Activated CD4-positive, alpha-beta T cell treated with anti-CD3 and anti-CD28 coated beads, Interleukin-2, amount 10 ng/mL, durations not matched to agents 24 days and 14 days (primary cell): ENCODE measurements at places on chromosomes 11 and 22. TPM values are rescaled to one million over a fixed set of nuclear protein-coding genes. Genes with fewer than 3 reads are reported as not detected.

DNA sequence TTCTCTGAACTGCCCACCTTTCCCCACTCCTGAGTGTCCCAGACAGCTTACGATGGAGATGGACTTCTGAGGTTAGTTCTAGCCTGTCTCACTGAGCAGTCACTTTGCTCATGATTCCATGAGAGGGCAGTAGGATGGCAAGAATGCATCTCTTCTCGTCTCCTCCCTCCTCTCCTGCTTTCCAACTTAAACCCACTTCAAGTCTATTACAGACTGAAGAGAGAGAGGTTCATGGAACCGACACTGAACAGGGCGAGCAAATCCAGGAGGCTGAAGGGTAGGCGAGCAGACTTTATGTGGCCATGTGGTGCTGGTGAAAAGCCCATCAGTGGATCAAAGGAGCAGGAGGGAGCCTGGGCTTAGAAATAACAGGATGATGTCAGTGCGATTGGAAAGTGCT is 38.6 kb downstream of the CEP164 start:
- DNase-seq: no peak

DNA sequence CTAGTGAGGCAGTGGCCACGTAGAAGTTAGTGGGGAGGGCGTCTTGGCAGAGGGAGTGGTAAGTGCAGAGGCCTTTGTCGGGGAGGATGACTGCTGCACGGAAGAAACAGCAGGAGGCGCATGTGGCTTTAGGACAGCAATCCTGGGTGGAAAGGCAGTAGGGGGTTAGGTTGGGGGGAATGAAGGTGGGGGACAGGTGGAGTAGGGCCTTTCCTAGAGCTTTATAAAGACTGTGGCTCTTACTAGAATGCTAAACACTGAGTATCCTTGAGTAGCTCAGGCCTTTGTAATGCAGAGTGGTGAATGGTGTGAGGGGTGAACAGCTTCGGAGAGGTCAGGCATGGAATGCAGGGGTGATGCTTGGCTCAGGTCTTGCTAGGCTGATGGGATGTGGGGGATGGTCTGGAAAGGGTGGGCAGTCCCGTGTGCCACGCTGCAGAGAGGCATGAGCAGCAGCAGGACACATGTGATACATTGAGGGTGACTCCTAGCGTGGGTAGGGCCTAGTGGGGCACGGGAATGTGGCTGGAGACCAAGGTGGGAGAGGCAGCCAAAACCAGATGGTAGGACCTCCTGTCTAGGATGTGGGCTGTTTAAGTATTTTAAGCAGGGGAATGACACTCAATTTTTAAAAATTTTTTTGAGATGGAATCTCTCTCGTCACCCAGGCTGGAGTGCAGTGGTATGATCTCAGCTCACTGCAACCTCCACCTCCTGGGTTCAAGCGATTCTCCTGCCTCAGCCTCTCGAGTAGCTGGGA is 19.2 kb downstream of the AP2A2 start:
- no peak for DNase-seq

The LARGE2 gene
- total RNA-seq: not detected in 2 replicates

DNA sequence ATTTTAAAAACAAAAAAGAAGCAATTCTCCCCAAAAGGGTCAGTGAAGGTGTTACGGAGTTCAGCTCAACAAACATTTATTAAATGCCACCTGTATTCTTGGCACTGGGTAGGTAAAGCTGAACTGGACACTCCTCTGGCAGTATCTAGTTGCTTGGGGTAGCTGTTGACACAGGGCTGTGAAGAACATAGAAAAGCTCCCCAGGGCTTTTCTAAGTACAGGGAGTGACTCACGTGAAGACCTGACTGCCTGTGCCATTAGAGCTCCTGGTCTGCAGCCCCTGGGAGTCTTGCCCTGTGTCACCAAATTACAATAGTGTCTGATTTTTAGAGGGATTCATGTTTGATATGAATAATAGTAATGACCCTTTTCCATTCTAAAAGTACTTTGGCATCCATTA is 43.6 kb downstream of the COA4 start:
- no peak for DNase-seq

The ACAD8 gene
- total RNA-seq: 26.0 and 26.7 TPM in 2 replicates

The CELF1 gene
- 154 and 159 TPM in 2 replicates for total RNA-seq

GRCh38 chr11:36030731-36031281 is 86.9 kb downstream of the LDLRAD3 start:
- DNase-seq: no peak

The C22orf23 gene
- total RNA-seq: 0.37 TPM in 1 of 2 replicates, not detected in the other

- DNase-seq: no peak
Measured at GRCh38 chr22:49866134-49866533, 12.5 kb downstream of the ZBED4 start.

The P4HA3 gene
- not detected in 2 replicates for total RNA-seq

DNA sequence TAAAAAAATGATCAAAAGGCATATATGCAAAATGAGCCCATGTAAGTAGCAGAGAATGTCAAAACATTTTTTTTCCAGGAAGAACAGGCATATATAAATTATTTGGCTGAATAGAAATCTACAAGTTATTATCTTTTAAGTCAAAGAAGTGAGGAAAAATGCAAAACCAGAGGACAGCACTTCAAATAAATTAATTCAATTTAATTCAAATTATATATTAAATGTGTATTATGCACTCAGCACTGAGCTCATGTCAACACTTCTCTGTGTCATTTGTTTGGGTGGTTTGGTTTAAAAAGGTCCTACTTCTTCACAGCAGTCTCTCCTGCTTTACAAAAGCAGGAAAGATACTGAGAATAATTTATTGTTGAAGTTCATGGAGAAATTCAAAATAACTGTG is 41.9 kb upstream of the PDGFD start:
- DNase-seq: no peak

- no peak for DNase-seq
Measured at GRCh38 chr11:91435694-91436395, 788.8 kb upstream of the FAT3 start.

The CYB561A3 gene
- total RNA-seq: 34.9 and 35.1 TPM in 2 replicates

The CABP7 gene
- total RNA-seq: not detected in 2 replicates

DNA sequence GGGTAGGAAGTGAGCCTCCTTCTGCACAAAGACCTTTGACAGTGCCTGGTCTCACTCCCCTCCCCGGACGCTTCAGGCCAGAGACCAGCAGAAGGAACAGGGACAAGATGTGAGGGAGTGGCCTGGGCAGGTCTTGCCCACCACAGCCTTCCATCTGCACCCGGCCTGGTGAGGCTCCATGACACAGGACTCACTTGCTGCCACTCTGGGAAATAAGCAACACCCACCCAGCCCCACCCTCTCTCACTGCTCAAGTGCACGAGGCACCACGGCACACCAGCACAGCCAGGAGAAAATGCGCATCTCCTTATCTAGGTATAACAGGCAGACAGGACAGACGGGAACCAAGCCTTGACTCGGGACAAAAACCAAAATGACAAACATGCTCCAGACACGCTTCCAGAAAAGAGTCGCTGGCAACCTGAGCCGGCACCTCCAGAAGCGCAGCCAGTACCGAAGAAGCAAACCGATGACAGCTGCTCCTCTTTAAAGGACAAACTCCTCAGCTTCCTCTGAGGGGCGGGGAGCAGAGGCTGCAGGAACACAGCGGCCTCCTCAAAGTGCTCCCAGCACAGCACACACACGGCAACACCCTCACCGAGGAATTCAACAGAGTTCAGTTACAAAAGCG is 41.7 kb downstream of the BRD1 start:
- DNase-seq: no peak

GRCh38 chr11:117997823-117998579 is 11.8 kb downstream of the IL10RA start:
- DNase-seq: peak; percentile 63

The DUSP8 gene
- total RNA-seq: 0.86 and 1.6 TPM in 2 replicates

GRCh38 chr11:126754591-126755426 is 245.8 kb downstream of the KIRREL3 start:
- no peak for DNase-seq

DNA sequence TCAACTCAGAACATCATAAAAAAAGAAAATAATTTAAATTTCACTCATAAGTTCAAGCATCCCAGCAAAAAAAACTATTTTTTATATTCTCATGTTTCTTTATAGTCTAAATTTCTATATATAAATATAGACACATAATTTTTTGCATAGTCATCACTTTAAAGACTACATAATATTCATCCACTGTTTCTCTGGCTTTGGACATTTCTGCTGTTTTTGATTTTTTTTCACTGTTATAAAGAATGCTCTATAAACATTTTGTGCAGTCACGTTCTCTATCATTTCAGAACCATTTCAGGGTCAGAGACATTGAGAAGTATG is 59.7 kb upstream of the CLPB start:
- DNase-seq: no peak

The CDON gene
- 1.9 TPM in 2 replicates for total RNA-seq

The PGA5 gene
- not detected in 2 replicates for total RNA-seq

The NTM gene
- total RNA-seq: not detected in 2 replicates

DNA sequence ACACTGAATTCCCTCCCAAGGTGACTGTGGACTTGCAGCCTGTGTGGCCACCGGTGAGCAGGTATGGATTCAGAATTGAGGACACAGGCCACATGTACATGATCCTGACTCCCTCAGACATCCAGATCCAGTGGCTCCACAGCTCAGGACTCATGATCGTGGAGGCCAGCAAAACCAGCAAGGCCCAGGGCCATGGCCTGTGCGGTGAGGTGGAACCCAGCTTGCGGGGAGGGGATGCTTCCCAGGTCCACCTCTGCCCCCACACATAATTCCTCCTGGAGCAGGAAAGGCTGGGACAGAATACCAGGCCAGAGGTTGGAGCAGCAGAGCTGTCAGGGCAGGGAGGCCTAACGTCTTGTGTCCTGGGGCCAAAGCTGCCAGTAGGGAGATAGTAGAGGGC is 82.1 kb downstream of the OTOG start:
- DNase-seq: no peak

DNA sequence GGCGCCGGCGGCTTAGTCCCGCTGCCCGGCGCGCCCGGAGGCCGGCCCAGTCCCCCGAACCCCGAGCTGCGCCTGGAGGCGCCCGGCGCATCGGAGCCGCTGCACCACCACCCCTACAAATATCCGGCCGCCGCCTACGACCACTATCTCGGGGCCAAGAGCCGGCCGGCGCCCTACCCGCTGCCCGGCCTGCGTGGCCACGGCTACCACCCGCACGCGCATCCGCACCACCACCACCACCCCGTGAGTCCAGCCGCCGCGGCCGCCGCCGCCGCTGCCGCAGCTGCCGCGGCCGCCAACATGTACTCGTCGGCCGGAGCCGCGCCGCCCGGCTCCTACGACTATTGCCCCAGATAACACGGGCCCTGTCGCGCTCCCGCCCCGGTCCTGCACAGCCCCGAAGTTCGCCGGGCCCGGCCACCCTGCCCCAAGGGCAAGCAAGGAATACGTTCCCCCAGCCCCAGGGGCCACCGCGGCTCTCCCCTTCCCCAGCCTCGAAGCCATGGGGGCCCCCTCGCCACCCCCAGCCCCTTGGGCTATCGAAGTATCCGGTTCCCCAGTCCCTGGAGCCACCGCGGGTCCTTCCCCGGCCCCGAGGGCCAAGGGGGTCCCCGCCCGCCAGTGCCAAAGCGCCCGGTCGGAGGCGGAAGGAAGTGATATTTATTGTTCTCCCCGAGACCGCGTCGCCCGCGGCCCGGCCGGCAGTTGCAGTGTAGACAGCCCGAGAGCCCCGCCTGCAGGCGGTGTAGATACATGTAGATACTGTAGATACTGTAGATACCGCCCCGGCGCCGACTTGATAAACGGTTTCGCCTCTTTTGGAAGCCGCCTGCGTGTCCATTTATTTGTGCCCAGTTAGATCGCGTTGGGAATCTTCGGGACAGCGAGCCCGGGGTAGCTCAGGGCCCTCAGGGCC is 6.2 kb downstream of the TBX1 start:
- peak; percentile 85 for DNase-seq

DNA sequence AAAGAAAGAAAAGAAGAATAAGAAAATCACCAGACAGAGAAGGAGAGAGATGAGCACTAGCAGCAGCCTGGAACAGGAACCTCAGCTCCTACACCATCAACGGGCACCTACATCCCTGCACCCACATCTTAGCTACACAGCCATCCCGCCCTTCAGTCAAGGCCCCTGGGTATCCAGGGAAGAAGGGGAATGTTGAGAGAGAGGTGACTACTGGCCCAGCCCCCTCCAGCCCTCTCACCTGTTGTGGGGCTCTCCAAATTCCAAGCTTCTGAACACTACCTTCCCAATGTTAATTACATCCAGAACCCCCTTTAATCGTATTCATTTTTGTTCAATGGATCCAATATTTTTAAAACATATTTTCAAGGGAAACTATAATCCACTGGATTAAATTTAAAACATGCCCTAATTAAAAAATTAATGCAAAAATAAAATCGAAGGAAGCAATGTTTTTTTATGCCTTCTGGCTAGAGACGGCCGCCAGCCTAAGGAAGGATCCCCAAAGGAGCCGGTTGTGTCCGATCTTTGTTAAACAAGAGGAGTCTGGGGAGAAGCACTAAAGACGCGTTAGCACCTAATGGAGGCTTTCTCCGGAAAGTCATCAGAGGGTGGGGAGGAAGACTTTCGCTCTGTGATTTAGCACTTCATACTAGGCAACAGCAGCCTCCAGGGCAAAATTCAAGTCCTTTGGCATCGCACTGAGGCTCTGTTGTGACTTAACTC is 9.5 kb downstream of the TPST2 start:
- DNase-seq: no peak

DNA sequence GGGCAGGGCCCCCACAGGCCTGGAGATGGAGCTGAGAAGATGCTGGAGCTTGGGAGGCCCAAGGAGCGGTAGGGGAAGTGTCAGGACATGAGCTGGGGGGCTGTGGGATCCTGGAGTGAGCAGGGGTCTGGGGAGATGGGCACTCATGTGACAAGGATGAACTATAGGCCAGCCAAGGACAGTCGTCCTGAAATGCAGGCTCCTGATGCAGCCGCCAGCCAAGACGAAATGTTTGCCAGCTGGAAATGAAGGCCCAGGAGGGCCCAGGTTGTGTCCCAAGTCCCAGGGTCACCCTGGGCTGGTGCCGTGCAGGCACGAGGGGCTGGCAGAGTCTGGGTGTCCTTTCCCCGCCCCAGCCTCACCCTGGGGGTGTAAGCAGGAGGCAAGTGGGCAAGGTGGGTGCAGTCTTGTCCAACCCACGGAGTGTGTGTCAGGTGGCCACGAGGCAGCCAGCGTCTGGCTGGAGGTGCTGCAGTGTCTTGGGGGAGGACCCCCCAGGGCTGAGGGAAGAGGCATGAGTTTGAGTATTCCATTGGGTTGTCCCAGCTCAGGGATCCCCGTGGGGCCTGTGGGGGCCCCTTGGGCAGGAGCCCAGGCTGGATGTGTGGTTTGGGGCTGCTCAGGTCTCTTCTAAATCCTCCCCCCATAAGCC is 21.4 kb downstream of the MRGPRG start:
- DNase-seq: no peak

The POU2AF2 gene
- total RNA-seq: 0.44 TPM in 1 of 2 replicates, not detected in the other

DNA sequence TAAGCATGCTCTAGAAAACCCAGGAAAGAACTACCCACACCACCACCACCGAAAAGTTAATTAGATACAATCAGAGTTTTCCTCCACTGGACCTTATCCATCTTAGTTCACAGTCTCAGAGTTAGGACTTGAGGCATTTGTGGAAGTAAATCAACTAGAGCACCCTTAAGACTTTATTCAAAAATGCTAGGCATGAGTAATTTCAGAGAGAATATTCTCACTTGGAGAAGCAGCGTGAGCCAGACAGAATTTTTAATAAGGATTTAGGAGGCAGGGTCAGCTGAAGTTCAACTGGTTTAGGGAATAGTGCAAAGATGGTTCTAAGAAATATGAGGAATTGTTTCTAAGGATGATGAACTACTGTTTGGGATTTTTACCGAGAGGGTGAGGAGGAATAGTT is 1.2 kb upstream of the OLFML1 start:
- no peak for DNase-seq

- no peak for DNase-seq
Measured at GRCh38 chr22:45336971-45337431, 27.3 kb downstream of the FAM118A start.

GRCh38 chr11:69869311-69869939 is 50.2 kb upstream of the FGF3 start:
- no peak for DNase-seq
